Stimulated activated CD4-positive, alpha-beta T cell treated with anti-CD3 and anti-CD28 coated beads, Interleukin-2, amount 100 ng/mL, for 48 hours (primary cell): ENCODE measurements at places on chromosomes 4 and X.

GRCh38 chrX:4754878-4755604, 1041.6 kb upstream of the PRKX start:
- no peak for DNase-seq

DNA sequence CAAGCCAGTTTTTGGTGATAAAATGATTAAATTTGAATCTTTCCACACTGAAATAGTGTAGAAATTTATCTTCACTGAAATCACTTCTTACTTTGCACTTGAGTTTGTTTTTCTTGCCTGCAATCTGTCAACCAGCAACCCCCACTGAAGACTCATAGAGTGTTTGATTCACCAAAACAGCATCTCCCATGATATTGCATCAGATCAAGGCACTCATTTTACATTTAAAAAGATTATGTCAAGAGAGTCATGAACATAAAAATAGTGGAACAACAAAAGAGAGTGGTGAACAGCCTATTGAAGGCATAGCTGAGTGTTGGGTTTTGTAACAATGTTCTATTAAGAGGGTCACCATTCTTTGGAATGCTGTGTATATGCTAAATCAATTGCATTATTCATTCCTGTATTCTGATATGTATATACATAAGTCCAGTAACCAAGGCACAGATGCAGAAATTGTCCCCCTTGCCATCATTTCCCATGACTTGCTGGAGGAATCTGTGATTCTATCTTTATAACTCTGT, 1934.9 kb downstream of the ARAP2 start:
- no peak for DNase-seq

DNA sequence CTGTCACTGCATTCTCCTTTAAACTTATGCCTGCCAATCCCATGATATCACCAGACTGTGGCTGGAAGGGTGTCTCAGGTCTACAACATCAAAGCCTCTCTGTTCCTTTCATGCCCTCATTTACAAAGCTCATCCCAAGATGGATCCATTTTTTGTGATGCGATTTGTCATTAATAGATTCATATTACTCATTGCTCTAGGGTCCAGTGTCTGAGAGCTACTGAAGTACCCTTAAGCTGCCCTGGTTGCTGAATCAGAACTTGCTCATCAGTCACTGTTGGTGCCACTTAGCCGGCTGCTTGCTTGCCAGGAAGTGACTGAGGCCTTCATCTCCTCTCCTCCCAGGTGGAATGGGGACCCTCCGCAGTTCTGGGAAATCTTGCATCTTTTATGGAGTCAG, 395.5 kb upstream of the BOD1L1 start:
- DNase-seq = no peak

DNA sequence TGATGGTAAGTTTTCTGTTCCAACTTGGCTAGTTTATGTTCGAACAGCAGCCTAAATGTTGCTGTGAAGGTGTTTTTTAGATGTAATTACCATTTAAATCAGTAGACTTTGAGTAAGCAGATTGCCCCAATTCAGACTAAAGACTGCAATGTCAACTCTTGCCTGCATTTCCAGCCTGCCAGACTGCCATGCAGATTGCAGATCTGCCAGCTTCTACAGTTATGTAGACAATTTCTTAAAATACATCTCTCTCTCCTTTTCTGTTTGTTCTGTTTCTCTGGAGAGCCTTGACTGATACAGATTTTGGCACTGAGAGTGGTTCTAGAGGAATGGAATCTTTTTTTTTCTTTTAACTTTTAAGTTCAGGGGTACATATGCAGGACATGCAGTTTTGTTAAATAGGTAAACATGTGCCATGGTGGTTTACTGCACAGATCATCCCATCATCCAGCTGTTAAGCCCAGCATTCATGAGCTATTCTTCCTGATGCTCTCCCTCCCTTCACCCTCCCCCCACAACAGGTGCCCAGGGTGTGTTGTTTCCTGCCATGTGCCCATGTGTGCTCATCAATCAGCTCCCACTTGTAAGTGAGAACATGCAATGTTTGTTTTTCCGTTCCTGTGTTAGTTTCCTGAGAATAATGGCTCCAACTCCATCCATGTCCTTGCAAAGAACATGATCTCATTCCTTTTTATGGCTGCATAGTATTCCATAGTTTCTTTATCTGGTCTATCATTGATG, 227.8 kb downstream of the CPE start:
- DNase-seq = no peak

DNA sequence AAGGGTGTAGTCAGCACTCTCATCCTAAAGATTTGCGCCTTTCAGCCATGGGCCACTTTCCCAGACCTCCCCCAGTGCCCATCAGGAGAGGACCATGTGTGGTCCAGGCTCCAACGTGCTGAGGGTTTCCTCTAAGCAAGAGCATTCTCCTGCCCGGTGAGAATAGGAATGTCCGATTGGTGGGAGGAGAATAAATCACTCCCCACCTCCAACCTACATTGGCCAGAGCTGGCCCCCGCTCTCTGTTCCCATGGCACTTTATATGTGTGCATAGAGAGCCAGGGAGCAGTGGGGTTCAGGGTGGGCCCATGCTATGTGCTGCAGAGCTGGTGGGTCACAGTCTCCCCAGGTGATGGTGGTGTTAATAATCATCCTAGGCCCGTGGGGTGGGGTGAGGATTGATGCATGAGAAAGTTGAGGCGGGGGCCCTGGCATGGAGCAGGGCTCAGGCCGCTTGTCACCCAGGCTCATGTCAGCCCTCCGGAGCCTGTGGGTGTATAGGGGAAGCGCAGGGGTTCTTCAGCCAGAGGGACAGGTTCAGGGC, 6.8 kb upstream of the SORCS2 start:
- no peak for DNase-seq
